ENCODE measurements at places on chromosomes 2 and 18.

GRCh38 chr2:207119048-207119447, 46.7 kb downstream of the KLF7 start:
- DNase-seq = no peak

DNA sequence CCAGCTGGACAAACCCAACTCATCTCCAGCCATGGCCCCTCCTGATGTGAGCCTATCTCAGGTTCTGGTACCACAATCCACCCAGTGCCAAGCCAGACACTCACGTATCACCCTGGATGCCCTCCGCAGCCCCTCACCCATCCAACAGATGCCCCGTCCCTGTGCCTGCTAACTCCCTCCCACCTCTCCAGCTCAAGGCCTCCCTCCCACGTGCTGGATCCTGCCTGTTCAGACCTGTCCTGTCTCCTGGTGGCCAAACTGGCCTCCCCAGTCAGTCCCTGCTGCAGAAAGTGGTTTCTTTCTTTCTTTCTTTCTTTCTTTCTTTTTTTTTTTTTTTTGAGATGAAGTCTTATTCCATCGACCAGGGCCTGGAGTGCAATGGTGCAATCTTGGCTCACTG, 86.2 kb downstream of the RRM2 start:
- no peak for DNase-seq

DNA sequence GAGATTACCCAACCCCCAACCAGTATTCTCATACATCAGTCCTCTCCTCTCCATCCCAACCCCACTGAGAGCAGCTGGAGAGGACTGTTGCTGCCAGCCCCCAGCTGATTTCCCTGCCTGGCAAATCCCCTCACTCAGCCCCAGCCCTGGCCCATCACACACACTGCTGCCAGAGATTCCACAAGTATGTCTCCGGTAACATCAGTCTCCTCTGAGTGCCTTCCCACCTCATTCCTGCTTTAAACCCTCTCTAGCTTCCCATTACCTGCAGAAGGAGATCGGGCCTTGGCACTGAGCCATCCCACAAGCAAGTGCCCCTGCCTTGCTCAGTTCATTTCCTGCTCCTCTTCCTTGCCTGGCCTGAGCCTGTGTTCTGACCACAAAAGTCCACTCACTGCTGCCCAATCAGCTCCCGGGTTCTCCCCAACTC, 50.6 kb upstream of the ZFP36L2 start:
- DNase-seq = no peak

- no peak for DNase-seq
Observed at GRCh38 chr2:115908731-115909130, 1466.3 kb downstream of the DPP10 start.

DNA sequence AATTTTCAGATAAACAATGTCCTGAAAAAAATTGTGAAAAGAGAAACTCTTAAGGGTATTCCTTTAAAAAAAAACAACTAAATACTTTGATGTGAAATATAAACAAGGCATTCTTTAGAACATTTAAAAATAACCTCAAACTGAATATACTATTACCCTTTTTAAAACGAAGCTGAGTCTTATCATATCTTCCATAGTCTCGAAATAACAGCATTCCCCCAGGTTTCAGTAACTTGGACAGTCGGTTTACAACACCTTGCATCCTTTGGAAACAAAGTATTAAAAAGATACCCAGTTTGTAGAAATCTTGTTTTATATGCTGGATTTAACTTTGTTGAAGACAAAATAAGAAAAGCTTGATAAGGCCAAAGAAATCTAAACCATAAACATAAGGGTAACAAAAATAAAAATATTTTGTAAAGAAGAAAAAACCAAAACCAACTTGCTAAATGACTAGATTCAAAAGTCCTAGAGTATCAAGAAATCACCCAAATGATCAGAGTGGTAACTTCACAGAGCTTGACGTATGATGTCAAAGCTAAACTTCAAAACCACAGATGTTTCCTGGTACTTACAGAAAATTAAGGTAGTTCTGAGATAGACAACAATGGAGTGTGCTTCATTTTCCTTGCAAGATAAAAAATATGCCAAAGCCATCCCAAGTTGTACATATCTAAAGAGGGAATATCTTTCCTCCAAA, 107.8 kb downstream of the METTL8 start:
- no peak for DNase-seq

- DNase-seq = no peak
Observed at GRCh38 chr2:153575171-153575853, 96.8 kb upstream of the RPRM start.

DNA sequence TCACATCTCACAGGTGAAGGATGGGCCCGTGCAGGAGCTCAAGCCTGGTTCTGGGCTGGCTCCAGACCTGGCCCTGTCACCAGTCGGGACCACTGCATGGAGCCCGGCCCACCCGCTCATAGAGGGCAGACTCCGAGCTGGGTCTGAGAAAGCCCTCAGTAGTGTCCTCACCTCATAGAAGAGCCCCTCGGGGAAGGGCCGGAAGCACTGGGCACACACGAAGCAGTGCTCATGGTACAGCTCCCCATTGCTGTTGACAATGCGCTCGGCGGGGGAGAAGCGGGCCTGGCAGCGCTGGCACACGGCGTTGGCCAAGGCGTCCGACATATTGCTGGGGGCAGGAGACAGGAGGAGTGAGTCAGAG, 11.3 kb downstream of the GPR17 start:
- DNase-seq = no peak

GRCh38 chr18:23113576-23113975, 21.7 kb upstream of the CABLES1 start:
- DNase-seq = no peak

DNA sequence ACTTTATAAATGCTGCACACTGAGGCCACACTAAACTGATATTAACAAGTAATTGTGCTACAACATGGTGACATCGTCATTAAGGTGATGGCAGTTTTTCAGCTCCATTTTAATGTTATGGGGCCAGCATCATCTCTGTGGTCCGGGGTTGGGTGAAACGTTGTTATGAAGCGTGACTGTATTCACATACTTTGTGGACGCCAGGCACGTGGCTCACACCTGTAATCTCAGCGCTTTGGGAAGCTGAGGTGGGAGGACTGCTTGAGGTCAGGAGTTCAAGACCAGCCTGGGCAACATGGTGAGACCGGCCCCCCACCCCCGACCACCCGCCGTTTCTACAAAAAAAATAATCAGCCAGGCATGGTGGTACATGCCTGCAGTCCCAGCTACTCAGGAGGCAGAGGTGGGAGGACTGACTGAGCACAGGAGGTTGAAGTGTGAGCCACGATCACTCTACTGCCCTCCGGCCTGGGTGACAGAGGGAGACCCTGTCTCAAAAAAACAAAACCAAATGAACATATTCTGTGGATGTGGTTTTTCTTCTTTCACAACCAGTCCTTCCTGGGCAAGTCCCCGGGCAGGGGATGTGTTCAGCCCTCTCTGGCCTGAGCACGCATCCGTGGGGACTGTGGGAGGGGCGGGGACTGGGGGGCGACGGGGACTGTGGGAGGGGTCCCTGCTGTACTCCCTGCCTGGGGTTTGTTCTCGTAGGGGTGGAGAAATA, 12.9 kb upstream of the GAL3ST2 start:
- no peak for DNase-seq

DNA sequence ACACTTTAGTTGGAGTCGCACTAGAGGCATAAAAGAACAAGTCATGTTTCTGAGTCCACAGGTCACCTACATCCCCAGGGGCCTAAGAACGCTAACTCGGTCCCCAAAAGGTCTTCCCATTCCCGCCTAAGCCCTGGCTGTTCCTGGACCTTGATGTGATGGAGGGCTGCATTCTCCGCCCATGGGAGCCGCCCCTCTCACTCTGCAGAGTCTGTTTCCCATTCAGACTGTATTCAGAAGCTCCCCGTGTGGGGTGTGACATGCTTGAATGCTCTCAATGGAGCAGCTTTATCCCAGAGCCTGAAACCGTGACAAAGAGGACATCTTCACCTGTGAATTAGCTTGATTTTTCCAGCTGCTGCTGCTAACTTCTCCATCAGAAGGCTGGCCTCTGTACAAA, 319.0 kb upstream of the KLHL29 start:
- no peak for DNase-seq

DNA sequence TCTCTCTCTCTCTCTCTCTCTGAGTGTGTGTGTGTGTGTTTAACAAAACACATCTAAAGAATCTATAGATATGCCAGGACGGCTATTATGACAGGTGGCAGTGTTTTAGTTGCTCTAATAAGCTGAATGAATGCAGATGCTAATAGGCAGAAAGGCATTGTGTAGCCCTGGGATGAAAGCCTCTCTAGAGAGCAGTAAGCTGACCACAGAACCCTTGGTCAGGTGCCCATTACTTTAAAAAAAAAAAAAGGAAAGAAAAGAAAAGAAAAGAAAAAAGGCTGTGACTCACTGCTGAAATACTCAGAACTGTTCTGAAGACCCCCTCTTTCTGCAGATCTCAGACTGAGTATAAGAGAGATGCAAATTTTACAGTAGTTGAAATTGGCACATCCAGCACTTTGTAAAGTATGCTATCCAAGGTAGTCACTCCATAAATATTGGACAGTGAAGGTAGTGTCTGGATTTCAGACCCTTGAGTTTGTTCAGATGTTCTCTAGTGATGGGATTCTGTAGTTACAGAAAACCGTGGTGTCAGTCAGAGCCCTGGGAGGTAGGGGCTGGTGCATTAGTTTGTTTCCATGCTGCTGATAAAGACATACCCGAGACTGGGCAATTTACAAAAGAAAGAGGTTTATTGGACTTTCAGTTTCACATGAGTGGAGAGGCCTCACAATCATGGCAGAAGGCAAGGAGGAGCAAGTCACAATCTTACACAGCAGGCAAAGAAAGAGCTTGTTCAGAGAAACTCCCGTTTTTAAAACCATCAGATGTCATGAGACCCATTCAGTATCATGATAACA, 30.9 kb downstream of the OSBPL6 start:
- DNase-seq = no peak

- DNase-seq = no peak
Observed at GRCh38 chr2:54881759-54882158, 158.3 kb downstream of the EML6 start.

DNA sequence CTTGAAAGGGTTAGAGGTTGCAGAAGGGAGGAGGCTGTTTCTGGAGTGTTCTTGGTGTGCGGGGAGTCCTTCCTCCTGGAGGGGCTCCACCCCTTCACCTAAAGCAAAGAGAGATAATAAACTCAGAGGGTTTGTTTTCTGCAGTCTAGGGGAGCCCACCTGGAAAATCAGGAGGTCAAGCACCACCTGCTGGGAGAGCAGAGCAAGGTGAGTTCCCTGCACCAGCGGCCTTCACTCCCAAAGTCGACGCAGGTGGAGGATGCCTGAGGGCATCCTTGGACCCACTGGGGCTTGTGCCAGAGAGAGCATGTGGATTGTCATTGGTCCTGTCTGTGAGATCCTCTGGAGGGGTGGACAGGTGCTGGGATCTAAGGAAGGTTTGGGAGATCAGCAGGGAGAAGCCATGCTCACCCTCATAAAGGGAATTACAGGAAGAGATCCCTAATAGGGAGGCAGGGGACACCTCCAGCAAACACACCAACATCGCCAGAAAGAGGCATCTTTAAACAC, 116.7 kb downstream of the KCNF1 start:
- DNase-seq = no peak

DNA sequence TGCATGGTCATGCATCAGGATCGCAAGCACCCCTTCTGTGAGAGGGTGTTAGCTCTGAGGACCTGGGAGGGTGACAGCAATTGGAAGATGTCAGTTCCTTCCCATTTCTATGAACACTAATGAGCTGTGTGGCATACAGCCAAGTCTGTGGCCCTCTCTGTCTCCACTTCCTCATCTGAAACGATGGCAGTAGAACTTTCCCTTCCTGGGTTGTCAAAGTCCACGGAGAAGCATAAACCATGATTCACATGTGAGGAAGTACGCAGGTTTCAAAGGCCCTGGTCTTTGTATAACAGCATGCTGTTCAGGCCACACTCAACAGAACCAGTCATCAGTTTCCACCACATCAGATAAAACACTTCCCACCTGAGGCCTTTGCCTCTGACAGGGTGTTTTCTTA, 167.4 kb upstream of the RAB6C start:
- no peak for DNase-seq

DNA sequence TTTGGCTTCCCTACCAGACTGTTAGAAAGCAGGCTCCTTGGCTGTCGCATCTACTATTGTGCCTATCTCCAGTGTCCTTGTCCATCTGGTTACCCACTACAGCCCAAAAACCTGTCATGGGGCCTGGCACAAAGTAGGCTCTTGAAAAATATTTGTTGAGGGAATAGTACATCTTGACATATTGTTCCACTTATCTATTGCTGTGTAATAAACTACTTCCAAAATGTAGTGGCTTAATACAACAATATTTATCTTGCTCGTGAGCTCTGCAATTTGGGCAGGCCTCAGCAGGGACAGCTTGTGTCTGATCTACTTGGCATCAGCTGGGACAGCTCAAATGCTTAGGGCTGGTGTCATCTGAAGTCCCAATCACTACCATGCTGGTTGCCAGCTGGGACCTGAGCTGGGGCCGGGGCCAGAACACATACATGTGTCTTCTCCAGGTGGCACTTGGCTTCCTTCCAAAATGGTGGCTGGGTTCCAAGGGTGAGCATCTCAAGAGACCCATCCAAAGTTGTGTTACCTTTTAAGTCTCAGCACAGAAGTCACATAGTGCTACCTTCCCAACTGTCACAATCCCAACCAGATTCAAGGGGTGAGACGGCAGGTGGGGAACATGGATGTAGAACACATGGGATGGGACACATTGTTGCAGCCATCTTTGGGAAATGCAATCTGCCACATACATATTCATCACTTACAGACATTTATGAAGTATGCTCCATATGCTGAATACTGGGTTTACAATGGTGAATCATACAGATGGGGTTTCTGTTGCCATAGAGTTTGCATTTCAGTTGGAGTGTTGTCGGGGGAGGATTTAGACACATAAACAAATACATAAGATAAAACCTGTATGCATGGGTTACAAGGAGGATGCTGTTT, 134.2 kb downstream of the FOXI3 start:
- no peak for DNase-seq

- DNase-seq = no peak
Observed at GRCh38 chr2:180579388-180579787, 401.0 kb upstream of the UBE2E3 start.

- DNase-seq = no peak
Observed at GRCh38 chr2:242031481-242032019, 162.0 kb downstream of the RTP5 start.

DNA sequence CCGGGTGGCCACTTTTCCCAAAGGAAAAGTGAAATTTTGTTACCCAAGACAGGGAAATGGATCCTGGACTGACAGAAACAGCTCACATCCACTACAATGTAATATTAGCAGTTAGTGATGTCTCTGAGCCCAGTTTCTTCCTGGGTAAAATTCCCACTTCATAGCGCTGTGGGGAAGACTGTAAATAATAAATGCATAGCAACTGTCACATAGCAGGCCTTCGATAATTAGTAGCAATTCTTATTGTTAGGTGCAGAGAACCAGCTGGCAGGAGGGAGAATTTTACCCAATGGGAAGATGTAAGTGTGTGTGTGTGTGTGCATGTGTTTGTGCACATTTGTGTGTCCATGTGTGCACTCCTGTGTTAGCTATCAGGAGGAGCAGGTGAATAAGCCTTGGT, 221.5 kb downstream of the SLC4A3 start:
- peak; percentile 50 for DNase-seq

DNA sequence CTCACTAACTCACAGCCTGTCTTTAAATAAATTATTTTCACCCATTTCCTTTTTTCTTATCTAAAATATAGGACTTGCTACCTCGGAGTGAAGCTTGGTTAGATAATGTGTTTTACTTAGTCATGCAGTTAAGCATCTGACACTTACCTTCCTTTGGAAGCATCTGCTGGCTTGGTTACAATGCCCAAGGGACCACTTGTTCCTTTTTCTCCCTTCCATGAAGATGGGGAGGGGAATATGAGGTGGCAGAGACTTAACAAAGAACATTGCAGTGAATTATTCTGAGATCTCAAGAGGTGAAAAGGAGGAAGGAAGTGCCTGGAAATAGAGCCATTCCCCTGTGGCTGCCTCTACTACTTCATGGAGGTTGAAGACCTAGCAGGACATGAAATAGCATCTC, 145.4 kb upstream of the FOSL2 start:
- no peak for DNase-seq
